Activated T-cell treated with anti-CD3 and anti-CD28 coated beads for 1 hour (primary cell): ENCODE measurements at places on chromosomes 11 and 22.

DNA sequence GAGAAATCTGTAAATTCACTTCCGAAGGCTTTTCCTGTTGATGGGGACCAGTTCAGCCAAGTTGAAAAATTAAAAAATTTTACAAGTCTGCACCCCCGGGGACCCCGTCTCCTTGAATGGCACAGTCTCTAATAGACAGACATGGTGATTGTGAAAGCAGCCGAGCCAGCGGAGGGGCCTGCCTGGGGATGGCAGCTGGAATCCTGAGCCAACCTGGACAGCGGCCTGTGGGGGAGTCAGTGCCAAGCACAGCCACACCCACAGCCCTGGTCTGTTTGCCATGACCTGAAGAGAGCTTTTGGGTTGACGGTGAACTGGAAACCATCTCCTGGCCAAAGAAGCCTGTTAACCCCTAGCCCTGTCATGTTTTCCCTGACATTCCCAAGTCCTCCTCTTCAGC lies 64.7 kb downstream of the PARVG start:
- no peak for DNase-seq

DNA sequence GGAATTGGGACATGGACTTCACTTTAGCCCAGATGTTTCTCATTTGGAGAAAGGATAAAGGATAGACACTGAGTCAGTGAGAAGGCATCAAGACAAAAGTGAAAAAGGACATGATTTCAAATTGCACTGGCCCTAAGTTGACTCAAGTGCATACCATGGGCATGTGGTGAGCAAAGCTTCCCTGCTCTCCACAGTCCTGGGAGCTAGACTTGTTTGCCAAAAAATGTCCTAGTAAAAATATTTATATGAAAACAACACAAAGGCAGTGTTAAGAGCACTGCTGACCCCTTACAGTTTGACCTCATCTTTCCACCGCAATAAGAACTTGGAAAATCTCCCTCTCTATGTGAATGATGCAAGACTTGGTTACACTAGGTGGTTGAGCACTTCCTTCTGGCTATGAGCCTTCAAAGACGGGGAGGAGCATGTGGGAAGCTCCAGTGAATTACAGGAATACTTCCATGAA lies 46.5 kb upstream of the FIBIN start:
- no peak for DNase-seq

GRCh38 chr11:76524919-76525318 lies 80.1 kb downstream of the EMSY start:
- DNase-seq, result no peak

DNA sequence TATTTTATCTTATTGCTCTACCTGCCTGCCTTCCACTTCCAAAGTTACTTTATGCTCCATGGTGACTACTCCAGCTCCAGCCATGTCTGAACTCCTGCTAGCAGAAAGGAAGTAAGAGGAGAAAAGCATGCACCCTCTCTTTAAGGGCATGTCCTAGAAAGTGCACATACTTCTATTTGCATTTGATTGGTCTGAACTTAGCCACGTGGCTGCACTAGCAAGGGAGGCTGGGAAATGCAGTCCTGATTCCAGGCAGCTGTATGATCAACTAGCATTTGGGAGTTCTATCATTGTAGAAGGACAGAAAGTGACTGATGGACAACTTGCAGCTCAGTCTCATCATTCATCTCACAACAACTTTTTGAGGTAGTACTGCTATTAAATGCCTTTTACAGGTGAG lies 515.7 kb downstream of the BUD13 start:
- no peak for DNase-seq

DNA sequence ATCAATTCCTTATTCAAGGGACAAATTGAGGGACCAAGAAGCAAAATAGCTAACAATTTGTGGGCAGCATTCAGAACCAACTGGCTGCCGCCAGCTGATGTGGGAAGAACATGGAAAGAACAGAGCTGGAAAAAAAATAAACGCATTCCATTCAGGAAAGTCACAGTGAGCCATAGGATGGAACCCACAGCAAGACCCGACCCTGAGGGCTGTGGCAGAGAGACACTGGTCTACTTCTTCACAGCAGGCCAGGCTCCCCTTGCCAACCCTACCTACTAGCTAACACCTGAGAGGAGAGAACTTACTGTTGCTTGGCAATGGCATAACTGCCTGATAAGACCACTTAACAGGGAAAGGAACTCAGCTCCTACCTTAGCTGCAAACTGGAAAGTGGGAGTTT lies 123.5 kb upstream of the APOA1 start:
- DNase-seq, result no peak

DNA sequence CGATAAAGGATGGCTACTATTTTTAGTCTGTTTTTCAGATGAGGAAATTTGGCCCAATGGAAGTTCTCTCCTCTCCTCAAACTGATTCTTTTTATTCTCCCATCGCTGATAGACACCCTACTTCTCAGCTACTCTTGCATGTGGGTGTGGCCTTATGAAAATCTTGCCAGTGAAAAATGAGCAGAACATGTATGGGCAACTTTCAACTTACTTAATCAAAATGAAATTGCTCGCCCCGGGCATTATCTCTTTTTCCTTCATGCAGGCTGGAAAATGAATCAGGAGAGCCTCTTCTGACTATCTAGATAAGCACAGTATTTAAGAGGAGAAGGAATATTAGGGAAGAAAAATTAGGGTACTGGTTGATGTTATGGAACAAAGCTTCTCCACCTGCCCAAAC lies 2354.7 kb upstream of the RAG2 start:
- DNase-seq, result no peak

- no peak for DNase-seq
These were observed 15.4 kb downstream of the RSPH14 start for GRCh38 chr22:23126165-23127054.

- DNase-seq, result no peak
These were observed 27.9 kb upstream of the ANO1 start for GRCh38 chr11:70050243-70050642.

DNA sequence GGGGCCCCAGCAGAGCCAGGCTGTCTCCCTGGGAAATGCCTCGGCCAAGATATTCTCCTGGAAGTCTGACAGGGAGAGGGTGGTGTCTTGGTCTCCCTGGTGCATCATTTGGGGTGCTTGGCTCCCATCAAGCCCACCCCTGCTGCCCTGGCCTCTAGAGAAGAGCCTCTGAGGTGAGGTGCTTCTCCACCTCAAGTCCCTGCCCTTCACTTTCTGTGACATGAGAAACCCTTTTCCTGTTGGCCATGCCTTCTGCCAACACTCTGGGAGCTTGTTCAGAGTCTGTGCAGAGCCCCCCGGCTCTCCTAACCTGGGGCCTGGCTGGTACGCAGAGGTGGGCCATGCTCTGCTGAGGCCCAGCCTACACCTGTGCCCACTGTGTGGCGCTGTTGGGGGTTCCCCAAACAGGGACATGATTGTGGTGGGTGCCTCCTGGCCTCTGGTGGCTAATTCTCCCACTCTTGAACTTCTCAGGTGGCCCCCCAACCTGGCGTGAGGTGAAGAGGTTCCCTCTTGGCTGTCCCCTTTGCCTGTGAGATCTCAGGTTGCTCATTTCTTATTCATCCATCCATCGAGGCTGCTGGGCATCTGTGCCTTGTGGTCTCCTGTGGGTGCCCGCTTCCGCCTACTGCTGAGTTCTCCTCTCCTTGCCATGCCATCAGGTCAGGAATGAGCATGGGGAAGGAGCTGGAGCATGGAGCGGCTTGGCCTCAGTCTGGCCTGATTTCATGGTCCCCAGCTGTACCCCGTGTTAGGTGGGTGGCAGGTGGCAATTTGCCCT lies 19.2 kb upstream of the DGCR8 start:
- no peak for DNase-seq

GRCh38 chr11:114197799-114198500 lies 98.2 kb upstream of the NNMT start:
- DNase-seq, result no peak

DNA sequence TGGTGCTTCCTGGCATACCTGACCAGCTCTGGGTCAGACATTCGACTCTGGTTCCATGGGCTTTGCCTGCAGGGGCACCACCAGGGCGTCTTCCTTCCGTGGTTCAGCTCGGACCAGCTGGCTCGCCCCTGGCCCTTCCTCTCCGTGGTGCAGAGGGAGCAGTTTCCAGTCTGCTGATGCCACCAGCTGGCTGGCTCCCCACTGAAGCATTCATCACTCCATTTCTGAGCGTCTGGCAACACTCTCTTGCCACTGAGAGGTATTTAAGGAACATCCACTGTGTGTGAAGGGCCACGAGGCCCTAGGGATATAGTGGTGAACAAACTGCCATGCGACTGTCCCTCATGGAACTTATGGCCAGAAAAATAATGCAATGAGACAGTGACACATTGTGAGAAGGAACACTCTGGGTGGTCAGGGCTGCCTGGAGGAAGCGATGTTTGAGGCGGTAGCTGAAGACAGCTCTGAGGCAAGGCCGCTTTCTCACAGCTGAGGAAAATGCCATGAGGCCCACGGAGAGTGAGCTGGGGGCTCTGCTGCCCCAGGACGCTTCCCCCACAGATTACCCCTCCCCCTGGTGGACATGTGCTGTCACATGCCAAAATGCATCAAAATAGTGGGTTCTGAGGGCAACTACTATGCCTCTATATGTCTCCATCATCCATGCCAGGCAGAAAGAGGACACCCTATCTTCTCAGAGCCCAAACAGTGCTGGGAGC lies 44.9 kb upstream of the ARFGAP3 start:
- no peak for DNase-seq

DNA sequence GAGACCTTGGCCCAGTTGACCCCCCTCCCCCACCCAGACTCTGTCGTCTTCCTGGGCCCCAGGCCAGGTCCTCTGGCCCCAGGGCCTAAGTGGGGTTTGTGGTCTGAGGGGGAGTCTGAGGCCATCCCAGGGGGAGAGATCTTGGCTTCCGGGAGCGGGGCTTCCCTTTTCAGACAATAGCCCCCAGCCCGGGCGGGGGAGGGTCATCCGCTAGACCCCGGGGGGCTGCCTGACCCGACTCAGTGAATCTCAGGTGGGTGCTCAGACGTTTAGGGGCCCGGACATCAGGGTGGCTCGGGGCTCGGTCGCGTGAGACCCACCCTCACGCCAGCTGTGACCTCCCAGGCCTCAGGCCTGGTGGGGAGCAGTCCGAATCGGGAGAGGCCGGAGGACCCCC lies 609 bp downstream of the MAPK11 start:
- no peak for DNase-seq

- DNase-seq, result no peak
These were observed 6.7 kb downstream of the SLC15A3 start for GRCh38 chr11:60945295-60945667.

DNA sequence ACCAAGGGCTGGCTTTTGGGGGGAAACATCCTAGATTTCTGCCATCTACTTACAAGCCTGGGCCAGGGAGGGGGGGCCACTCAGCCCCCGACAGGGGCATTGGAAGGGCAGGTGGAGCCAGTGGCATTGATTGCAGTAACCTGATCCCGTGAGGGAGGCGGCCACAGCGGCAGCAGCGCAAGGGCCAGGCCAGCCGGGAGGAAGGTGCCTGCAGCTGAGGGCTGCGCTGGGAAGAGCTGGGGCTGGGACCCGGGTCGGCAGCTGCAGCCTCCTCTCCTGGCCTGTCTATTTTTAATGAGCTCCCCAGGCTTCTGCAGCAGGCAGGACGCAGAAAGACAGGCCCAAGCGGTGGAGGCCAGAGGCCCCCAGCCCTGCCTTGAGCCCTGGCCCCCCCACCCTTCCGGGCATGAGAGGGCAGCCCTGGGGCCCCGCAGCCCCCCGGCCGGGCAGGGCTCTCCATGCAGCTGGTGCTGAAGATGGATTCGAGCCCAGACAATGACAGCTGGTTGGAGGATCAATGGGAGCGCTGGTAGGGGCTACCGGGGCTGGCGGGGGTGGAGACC lies 10.6 kb downstream of the FREY1 start:
- DNase-seq, result no peak

GRCh38 chr11:95565724-95566141 lies 223.8 kb downstream of the FAM76B start:
- no peak for DNase-seq

- no peak for DNase-seq
These were observed 46.1 kb downstream of the PHF21A start for GRCh38 chr11:46075168-46075567.

GRCh38 chr22:22397292-22397870 lies 111.2 kb downstream of the ZNF280B start:
- no peak for DNase-seq

- DNase-seq, result no peak
These were observed 8.9 kb downstream of the TUB start for GRCh38 chr11:8089791-8090510.

DNA sequence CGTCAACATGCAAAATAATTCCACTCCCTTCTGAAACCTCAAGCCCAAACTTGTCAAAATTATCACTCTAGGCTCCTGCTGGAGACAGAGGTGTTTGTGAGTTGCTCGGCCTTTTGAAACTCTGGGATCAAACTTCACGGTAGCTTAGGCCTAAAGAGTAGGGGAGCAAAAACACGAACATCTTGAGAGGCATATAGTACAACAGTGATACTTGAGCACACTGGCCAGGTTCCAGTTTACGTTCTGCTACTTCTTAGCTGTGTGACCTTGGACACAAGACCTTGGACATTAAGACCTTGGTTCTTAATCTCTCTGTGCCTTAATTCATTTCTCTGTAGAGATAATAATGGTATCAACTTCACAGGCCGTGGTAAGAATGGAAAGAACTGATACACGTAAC lies 123.5 kb upstream of the LMO1 start:
- no peak for DNase-seq

DNA sequence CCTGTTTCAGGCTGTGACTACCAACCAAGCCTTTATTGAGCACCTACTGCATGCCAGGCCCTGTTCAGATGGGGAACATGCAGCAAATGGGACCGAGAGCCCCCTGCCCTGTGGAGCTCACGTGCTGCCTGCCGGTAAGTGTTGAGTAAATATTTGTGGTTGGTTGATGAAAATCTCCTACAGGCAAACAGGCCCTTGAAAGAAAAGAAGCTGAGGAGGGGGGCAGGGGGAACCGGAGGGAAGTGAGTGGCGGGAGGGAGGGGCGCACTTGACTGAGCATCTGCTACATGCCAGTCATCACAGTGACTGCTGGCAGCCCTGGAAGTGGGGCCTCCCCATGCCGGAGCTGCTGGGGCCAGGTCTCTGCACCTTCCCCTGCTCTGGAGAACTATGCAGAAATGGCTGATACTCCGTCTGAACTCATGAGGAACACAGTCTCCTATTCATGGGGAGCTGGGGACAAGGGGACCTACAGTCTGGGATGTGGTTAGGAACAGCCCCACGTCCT lies 34.2 kb downstream of the MACROD1 start:
- no peak for DNase-seq
